ENCODE measurements at places on chromosomes 16 and 17.

GRCh38 chr17:64263000-64263766 lies at the start of gene TEX2:
TSS of gene TEX2 (minus strand) at chr17:64263260. CDS start at chr17:64214217, 49,043 bp downstream.
- DNase-seq = peak; percentile 88

DNA sequence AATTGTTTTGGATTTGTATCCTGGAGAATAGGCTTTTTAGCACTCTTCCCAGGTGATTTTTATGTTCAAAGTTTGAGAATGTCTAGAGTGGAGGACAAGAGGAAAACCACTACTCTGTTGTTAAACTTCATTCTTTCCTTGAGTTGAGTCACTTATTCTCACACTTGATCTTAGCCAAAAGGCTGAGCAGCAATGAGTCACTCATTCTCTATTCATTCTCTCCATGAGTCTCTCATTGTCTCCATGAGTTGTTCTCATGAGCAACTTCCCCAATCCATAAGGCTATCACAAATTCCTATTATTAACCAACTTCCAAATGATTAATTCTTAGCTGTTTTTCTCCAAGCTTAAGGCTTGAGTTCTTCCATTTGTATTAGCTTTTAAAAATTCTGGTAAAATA lies 1393.3 kb downstream of the CDH8 start:
- DNase-seq = no peak

- peak; percentile 78 for DNase-seq
These were observed 2.6 kb upstream of the GRIN2C start for GRCh38 chr17:74862108-74862901.

GRCh38 chr17:37786481-37786880 lies 41.6 kb upstream of the HNF1B start:
- DNase-seq = no peak

GRCh38 chr16:89606006-89606405 lies 7.4 kb upstream of the DPEP1 start:
- no peak for DNase-seq

DNA sequence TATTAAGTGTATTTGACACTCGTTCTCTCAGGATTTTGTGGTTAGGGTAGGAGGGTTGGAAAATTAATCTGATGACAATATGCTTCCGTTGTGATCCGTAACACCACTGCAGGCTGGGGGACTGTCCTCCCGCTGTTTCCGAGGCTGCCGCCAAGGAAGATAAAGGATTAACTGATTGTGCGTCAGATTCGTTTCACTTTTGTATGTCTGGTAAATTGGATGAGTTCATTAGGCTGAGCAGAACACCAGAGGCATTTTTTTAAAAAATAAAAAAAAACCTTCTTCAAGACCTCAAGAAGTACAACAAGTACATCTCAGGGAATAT lies 486.7 kb upstream of the SALL1 start:
- DNase-seq = no peak

GRCh38 chr17:72419866-72420774 lies 299.3 kb downstream of the SOX9 start:
- DNase-seq = no peak

DNA sequence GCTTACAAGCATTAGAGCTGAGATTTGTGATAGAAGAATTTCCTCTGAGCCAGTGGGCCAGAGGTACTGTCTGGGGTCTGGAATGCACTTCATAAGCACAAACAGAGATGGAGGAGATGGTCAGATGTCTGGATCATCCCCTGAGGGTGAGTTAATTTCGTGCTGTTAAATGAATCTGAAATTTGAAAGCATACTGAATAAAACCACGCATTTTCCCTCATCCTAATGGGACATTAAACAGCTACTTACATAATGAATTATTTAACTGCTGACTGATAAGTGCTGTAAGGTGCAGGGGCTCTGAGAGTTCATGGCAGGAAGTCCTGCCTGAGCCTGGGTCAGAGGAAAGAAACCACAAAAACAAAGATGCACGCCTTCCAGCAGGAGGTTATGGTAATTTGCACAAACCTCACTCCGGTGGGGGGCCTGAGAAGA lies 136.3 kb upstream of the XYLT1 start:
- no peak for DNase-seq

- DNase-seq = no peak
These were observed 43.3 kb upstream of the ZCCHC14 start for GRCh38 chr16:87535855-87536794.

GRCh38 chr16:60648290-60648689 lies 1387.9 kb downstream of the CDH8 start:
- DNase-seq = no peak

GRCh38 chr16:685967-686366 lies 1.8 kb upstream of the JMJD8 start:
- peak; percentile 67 for DNase-seq

- DNase-seq = no peak
These were observed 26.1 kb downstream of the CD300LG start for GRCh38 chr17:43873091-43873490.

- no peak for DNase-seq
These were observed 69.5 kb downstream of the USP31 start for GRCh38 chr16:23079675-23080301.

- DNase-seq = no peak
These were observed 195.2 kb upstream of the KIF2B start for GRCh38 chr17:53627511-53627910.

GRCh38 chr17:4590981-4591453 lies 6.7 kb downstream of the SMTNL2 start:
- DNase-seq = no peak

- DNase-seq = no peak
These were observed 48.3 kb downstream of the C17orf67 start for GRCh38 chr17:56785405-56785804.

DNA sequence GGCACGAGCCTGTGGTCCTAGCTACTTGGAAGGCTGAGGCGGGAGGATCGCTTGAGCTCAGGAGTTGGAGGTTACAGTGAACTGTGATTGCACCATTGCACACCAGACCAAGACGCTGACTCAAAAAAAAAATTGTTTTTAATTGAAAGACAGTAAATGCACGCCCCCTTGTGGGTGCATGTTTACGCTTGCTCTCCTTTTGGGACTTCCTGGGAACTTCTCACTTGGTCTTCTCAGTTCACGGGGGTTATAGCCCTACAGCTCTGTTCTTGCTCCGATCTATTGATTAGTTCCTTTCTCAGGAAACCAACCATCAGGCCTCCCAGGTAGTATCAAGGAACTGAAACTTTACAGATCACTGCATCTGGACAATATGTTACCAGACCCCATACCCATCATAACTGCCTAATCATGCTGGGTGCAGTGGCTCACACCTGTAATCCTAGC lies 14.2 kb upstream of the RIPOR1 start:
- peak; percentile 80 for DNase-seq

GRCh38 chr16:74165566-74166080 lies 131.0 kb upstream of the PSMD7 start:
- DNase-seq = no peak

DNA sequence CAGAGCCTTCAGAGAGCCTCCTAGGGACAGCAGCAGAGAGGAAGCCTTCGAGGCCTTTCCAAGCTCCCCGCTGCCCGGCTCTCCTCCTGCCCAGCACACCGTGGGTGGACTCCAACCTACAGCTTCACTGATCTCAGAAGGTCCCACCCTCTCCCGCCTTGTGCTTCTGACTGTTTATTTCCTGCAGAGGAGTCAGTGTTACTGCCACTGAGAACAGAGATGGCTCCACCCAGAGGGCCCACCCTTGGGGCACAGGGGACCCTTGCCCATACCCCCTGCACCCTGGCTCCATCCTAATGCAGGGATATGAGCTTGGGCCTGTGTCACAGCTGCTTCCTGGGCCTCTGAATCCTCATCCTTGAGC lies 52.8 kb upstream of the TOB1 start:
- DNase-seq = no peak

GRCh38 chr17:2595716-2596115 lies 2.3 kb downstream of the PAFAH1B1 start:
- DNase-seq = no peak

- no peak for DNase-seq
These were observed 4.0 kb upstream of the HSBP1 start for GRCh38 chr16:83803811-83804210.

- DNase-seq = no peak
These were observed 38.2 kb downstream of the SNTB2 start for GRCh38 chr16:69225121-69225520.

DNA sequence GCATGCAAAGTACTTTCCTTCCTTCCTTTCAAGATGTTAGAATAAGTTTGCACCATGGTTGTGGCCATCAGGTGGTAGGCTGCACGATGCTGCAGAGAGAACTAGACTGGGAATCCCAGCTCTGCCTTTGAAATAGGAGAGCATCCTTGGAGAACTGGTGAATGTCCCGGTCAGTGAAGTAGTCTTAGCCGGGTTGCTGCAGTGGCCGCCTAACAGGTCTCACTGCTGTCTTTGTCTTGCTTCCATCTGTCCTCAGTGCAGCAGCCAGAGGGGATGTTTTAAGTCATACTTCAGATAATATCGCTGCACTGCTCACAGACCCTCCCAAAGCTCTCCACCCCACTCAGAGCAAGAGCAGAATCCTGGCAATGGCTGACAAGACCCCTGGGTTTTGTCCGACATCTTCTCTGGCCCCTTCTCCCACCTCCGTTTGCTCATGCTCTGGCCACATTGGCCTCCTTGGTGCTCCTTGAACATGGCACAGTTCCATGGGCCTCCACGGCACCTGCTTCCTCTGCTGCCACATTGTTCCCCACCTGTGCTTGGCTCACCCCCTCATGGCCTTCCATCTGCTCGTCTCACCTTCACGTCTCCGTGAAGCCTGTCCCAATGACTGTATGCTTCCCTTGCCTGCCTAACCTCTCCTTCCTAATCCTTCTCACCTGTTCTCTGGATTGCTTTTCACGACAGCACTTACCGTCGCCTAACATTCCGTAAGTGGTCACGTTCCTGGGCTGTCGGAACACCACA lies 439.8 kb downstream of the UTP18 start:
- DNase-seq = no peak

DNA sequence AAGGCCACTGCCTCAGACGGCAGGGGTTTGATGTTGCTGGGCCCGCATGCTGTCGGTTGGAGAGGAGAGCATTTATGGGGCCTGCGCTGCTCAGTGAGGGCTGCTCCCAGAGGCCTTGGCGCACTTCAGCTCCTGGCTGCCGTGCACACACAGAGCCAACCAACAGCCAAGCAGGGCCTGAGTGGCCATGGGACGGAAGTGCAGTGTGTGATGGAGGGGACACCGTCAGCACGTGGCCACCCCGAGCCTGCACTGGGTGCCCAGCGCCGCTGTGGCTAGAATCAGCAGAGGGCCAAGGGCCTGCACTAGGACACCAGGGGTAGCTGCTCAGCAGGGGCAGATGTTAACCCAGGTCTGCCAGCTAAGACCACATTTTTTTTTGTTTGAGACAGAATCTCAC lies 21.8 kb downstream of the KLHL36 start:
- no peak for DNase-seq

- DNase-seq = no peak
These were observed 10.2 kb upstream of the EIF1 start for GRCh38 chr17:41678411-41678906.

DNA sequence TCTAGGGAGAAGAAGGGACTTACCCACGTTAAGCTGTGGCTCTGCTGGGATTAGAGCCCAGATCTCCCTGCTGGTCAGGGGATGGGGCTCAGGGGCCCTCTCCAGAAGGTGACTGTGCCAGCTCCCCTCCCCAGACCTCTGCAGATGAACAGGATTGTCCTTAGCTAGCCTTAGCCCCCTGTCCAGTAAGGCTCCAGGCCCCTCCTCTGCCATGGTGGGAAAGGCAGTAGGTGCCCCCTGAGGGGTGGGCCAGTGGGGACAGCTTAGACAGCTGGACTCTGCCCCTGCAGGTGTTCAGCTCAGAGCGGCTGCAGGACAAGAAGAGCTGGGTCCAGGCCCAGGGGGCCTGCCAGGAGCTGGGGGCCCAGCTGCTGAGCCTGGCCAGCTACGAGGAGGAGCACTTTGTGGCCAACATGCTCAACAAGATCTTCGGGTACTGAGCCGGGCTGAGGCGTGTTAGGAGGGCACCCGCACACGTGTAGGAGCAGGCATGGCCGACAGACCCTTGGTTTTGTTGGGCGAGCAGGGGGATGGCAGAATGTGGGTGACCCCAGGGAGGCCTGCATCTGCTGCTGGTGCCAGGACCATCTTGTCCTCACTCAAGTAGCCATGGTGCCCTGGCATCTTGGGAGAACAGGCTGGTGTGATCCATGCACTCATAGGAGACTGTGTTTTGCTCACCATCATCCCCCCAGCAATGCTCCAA lies 50.9 kb downstream of the MRC2 start:
- DNase-seq = no peak
